Dermis lymphatic vessel endothelial cell (primary cell): ENCODE measurements at places on chromosomes 3 and 15. TPM values are rescaled to one million over a fixed set of nuclear protein-coding genes. Genes with fewer than 3 reads are reported as not detected.

Gene CADPS
- not detected in 2 replicates for total RNA-seq

Gene POPDC2
- 0.17 and 0.33 TPM in 2 replicates for total RNA-seq

Gene CGNL1
- total RNA-seq = 37.0 and 38.2 TPM in 2 replicates

Gene SLC22A13
- 0.09 and 0.11 TPM in 2 replicates for total RNA-seq

Gene ABHD17C
- total RNA-seq = 2.9 and 6.4 TPM in 2 replicates

Gene MOBP
- under 0.01 TPM in 1 of 2 replicates, not detected in the other for total RNA-seq

Gene ISG20
- total RNA-seq = 26.8 and 66.4 TPM in 2 replicates

Gene MED12L
- total RNA-seq = under 0.01 and 0.17 TPM in 2 replicates

Gene ZNF80
- total RNA-seq = not detected in 2 replicates

Gene EPHA6
- total RNA-seq = under 0.01 TPM in 1 of 2 replicates, not detected in the other

Gene CP
- total RNA-seq = under 0.01 and 0.54 TPM in 2 replicates

Gene STRIT1
- not detected in 2 replicates for total RNA-seq
